Uterine smooth muscle cell (primary cell): ENCODE measurements at places on chromosomes 1 and 21. TPM values are rescaled to one million over a fixed set of nuclear protein-coding genes. Genes with fewer than 3 reads are reported as not detected.

The GJA5 gene
- 0.44 and 0.50 TPM in 2 replicates for total RNA-seq

The INKA2 gene
- 0.87 and 0.89 TPM in 2 replicates for total RNA-seq

The ZBTB8A gene
- total RNA-seq: 6.8 and 9.1 TPM in 2 replicates

The DISP3 gene
- total RNA-seq: under 0.01 TPM in 2 replicates

The TMIGD3 gene
- not detected in 2 replicates for total RNA-seq
